Caco-2 (cell line): ENCODE measurements at places on chromosomes 3 and 15. TPM values are rescaled to one million over a fixed set of nuclear protein-coding genes. Genes with fewer than 3 reads are reported as not detected.

- DNase-seq = no peak
These were observed 310.3 kb downstream of the OXSM start for GRCh38 chr3:26100176-26100575.

- no peak for DNase-seq
These were observed 12.5 kb downstream of the SATB1 start for GRCh38 chr3:18412684-18413083.

MAP6D1 gene
- total RNA-seq = 2.9 and 5.1 TPM in 2 replicates

STRA6 gene
- 2.1 and 3.1 TPM in 2 replicates for total RNA-seq

JAGN1 gene
- 34.2 and 35.9 TPM in 2 replicates for total RNA-seq

PLA2G4B gene
- total RNA-seq = 5.8 and 6.0 TPM in 2 replicates

COL6A5 gene
- total RNA-seq = not detected in 2 replicates
